ENCODE measurements at places on chromosomes 7 and 10.
A peak's percentile ranks its signal among the peaks of the same experiment; 100 is the strongest.

GRCh38 chr10:68154211-68154497 is 44.9 kb downstream of the MYPN start:
- DNase-seq, result no peak

DNA sequence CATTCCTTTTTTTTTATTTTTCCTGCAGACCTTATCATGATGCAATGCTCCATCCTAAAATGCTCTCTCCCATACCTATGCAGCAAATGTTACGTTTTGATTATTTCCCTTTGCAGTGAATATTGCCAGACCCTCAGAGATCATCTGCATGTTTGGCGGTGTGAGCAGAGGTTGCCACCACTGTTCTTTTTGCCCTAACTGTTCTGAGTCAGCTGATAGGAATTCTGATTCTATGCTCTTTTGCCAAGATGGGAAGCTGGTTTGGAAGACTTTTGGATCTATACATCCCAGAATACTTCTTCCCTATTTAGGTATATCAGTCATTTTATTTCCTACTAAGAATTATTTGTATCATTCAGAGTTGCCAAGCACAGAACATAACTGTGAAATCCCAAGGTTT is 130.5 kb downstream of the KLF6 start:
- no peak for DNase-seq

DNA sequence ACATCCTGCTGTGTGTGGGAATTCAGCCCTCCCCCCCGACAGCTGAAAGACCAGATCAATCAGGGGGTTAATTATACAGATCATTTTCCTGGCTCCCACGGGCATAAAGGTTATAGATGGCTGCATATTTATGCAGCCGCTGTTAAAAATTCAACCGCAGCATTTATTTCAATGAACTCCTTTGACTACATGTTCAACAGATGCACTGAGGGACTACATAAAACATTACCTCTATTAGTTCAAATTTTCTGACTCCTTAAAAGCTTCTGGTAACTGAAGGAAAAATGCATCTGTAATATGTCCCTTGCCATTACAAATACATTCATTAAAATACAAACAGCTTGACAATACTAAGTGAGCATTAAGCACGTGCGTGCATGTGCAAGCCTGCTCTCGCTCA is 49.7 kb upstream of the YAE1 start:
- DNase-seq, result no peak

GRCh38 chr10:8144496-8144895 is 90.0 kb downstream of the GATA3 start:
- DNase-seq, result no peak

DNA sequence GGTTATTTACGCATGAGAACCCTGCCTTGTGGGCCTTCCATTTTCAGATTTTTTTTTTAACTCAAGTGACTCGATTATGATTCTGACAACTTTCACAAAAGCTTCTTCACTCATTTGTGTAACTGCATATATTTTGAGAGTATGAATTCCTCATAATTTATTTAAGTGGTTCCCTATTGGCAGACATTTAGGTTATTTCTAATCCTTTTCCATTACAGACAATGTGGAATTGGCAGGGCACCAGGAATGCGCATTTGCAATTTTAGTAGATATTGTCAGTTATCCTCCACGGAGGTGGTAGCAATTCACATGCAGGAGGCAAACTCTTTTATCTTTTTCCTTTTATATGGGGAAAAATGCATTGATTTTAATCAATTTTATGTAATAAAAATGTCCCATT is 2.5 kb downstream of the TMEM176B start:
- no peak for DNase-seq

GRCh38 chr10:102651455-102652169 is 7.3 kb downstream of the TRIM8 start:
- no peak for DNase-seq

GRCh38 chr10:111316722-111317212 is 239.9 kb downstream of the ADRA2A start:
- DNase-seq, result no peak

- DNase-seq, result no peak
Observed at GRCh38 chr7:158809596-158809995, 19.7 kb downstream of the ESYT2 start.

- DNase-seq, result no peak
Observed at GRCh38 chr10:68727146-68727545, 6.1 kb downstream of the CCAR1 start.

GRCh38 chr7:128136215-128136597 is 104.9 kb upstream of the LEP start:
- DNase-seq, result peak; percentile 30

- no peak for DNase-seq
Observed at GRCh38 chr10:53102424-53102823, 329.8 kb upstream of the MBL2 start.

- DNase-seq, result no peak
Observed at GRCh38 chr7:70432567-70433001, 699.4 kb upstream of the GALNT17 start.

DNA sequence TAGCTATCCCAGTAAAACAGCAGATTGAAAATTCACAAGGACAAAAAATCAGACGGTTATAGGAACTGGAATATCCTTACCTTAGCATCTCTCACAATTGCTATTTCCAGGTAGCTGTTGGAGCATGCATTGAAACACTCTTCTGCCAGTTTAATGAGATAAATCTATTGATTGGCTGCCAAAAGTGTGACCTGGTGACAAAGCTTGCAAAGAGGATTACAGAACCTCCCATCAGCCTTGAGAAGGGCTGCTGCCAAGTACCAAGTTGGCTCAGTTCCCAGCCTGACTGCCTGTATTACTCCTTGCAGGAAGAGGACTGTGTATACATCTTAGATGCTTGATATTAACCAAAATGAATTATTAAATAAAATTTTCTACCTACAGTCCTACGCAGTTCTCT is 5.1 kb downstream of the PRLHR start:
- no peak for DNase-seq

- no peak for DNase-seq
Observed at GRCh38 chr7:36129048-36129534, 24.0 kb upstream of the EEPD1 start.

GRCh38 chr7:155701972-155702544 is 57.6 kb downstream of the RBM33 start:
- DNase-seq, result no peak

DNA sequence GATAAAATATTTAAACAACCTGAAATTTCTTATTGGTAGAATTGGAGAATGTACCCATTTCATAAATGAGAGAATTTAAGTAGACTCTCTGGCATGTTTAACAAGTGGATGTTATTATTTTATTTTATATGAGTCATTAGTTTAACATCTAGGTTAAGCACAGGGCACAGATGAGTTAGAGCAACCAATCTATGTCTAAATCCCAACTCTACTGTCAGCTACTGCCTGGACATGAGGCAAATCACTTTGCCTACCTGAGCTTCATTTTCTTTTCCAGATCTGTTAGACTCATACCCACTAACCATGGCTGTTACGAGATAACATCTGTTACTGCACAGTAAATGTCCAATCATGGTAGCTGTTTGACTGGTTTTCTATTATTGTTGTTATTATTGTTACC is 251.1 kb downstream of the INHBA start:
- no peak for DNase-seq

GRCh38 chr10:132115732-132116131 is 50.0 kb downstream of the JAKMIP3 start:
- no peak for DNase-seq

- no peak for DNase-seq
Observed at GRCh38 chr10:2963889-2964631, 103.3 kb upstream of the PFKP start.

GRCh38 chr10:436911-437665 is 252.4 kb downstream of the DIP2C start:
- no peak for DNase-seq

GRCh38 chr7:151238190-151238810 is 6.0 kb downstream of the CHPF2 start:
- no peak for DNase-seq

GRCh38 chr7:73831584-73831833 is 713 bp downstream of the CLDN4 start:
- DNase-seq, result no peak

DNA sequence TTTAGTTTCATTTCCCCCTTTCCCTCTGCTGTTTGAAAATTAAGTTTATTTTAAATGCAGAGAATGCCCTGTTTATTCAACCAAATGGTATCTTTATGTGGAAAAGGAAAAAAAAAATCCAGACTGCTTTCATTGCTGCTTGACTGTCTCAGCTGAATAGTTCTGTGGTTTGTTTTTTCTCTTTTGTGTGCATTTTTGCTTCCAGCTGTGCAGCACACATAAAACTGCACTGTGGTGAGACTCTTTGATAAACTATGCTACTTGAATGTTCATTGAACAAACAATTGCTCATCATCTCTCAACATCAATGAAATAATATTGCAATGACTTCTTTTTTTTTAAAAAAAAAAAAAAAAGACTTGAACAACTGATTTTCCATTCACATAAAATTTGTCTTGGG is 78.6 kb upstream of the GLI3 start:
- DNase-seq, result no peak

- no peak for DNase-seq
Observed at GRCh38 chr7:30828591-30828990, 57.4 kb downstream of the MINDY4 start.

GRCh38 chr7:77222819-77223218 is 23.2 kb upstream of the FGL2 start:
- no peak for DNase-seq

GRCh38 chr10:15494850-15495506 is 123.9 kb upstream of the FAM171A1 start:
- no peak for DNase-seq

DNA sequence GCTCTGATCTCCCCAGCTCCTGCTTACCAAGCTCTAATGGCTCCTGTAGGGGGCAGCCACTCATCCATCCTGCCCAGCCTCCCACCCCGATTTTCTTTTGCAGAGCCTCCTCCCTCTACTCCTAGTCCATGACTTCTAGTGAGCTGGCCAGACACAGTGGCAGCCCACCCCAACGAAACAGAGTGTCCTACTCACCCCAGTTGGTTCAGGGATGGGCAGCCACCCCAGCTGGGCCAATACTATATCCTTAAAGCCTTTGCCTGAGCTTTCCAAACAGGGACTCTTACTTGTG is 77.1 kb downstream of the GRID1 start:
- no peak for DNase-seq

DNA sequence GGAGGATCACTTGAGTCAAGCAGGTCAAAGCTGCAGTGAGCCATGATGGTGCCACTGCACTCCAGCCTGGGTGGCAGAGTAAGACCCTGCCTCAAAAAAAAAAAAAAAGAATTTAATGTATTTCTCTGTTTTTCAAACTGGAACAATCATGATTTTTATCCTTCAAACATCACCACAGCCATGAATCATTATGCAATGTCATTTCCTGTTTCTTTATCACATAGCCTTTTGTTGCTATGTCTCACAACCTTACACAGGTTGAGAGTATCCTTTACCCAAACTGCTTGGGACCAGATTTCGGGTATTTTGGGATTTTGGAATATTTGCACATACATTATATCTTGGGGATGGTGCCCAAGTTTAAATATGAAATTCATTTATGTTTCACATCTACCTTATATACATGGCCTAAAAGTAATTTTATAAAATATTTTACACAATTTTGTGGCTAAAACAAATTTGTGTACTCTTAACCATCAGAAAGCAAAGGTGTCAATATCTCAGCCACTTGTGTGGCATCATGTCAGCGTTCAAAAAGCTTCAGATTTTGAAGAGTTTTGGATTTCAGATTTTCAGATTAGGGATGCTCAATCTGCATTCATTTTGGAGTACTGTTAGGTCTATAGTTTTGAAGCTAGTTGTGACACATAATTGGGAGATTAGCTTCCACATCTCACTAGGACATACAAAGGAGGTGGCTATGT is 8.2 kb downstream of the NT5C3A start:
- DNase-seq, result no peak

GRCh38 chr7:128259131-128260061 is 18.3 kb downstream of the LEP start:
- DNase-seq, result no peak

GRCh38 chr7:29202651-29203069 is 8.1 kb downstream of the CHN2 start:
- DNase-seq, result no peak

- no peak for DNase-seq
Observed at GRCh38 chr10:60384011-60384410, 5.7 kb downstream of the ANK3 start.

DNA sequence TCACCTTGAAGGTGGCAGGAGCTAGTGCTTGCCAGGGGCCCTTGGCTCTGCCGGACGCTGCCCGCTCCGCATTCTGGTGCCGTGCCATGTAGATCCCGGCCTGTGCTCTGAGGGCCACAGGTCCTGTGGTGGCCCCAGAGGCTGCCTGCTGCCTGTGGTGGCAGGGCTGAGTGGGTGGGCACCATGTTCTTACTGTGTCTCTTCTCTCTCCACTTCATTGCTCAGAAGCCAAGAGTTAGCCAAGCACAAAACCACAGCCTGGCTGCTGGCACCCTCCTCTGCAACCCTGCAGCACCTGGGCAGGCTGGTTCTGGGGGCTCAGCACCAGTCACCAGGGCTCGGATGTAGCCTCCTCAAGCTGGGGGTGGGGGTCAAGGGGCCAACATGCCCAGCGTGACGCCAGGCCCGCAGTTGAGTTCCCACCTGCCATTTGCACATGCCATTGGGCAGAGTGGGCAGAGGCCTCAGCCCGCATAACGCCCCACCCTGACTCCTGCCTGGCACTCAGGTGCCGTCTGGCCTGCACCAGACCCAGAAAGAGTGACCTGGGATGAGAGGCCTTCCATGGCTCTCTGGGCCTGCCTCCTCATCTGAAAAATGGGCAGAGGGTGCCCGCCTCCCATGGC is 16.3 kb downstream of the ZMIZ1 start:
- no peak for DNase-seq

DNA sequence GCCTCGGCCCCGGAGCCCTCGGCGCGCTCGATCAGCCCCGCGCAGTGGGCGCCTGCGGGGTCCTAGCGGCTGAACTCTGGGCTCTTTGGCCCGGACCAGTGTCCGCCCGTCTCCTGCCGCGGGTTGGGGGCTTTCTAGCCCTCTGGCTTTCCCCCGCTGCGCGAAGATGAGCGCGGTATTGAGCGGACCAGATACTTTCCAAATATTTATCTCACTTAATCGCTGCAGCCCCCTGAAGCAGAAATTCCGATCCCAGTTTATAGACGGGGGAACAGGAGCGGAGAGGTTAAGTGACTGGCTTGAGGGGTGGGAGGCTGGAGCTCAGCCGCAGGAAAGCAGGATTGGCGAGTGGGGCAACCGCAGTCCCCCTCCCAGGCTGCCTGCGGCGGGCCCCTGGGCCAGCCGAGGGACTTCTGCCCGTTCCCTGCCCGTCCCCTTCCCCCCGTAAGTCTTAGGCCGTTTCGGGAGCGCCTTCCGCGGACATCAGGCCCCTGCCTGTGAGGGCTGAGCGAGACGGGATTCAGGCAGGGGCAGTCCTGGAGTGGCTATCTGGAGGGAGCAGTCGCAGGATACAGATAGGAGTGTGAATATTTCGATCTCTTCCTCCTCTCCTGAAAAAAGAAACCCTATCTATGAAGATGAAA is 565 bp downstream of the STRIP2 start:
- DNase-seq, result peak; percentile 43

All from endothelial cell (in vitro differentiated cells).